ENCODE measurements at places on chromosomes 2 and 18.

DNA sequence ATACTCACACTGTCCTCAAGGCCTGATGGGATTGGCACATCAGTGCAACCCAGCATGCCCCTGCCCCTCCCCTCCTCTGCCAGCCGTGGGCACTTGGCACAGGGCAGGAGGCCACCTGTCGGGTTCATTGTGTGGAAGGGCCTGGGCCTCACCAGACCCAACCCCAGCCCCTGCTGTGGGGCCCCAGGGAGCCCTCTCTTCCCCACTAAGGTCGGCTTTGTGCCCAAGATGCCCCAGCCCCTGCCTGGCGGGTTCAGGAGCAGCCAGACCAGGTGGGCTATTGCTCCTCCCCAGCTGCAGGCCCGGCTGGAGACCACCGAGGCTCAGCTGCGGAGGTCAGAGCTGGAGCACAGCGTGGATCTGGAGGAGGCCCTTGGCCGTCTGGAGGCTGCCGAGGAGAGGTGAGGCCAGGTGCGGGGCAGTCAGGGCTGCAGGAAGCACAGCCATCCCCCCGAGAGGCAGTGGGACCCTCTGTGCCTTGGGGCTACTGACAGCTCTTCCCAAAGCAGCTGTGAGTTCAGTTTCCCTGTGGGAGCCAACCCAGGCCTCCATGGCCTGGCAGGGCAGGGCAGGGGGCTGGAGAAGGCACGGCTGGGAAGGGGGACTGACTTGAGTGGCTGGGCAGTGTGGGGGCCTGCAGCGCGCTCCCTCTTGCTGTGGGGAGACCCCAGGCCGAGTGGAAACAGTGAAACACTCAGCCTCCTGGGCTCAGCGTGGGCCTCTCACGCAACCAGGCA lies 16.3 kb downstream of the CROCC2 start:
- DNase-seq = no peak

- DNase-seq = no peak
Measured at GRCh38 chr2:26877276-26877675, 29.3 kb downstream of the DPYSL5 start.

- DNase-seq = no peak
Measured at GRCh38 chr2:8539743-8540551, 141.9 kb upstream of the ID2 start.

GRCh38 chr2:170098626-170099312 lies 79.2 kb upstream of the MYO3B start:
- no peak for DNase-seq

GRCh38 chr2:46010925-46011490 lies 286.2 kb upstream of the EPAS1 start:
- DNase-seq = no peak

GRCh38 chr2:8848328-8849100 lies 11.1 kb upstream of the KIDINS220 start:
- DNase-seq = no peak

DNA sequence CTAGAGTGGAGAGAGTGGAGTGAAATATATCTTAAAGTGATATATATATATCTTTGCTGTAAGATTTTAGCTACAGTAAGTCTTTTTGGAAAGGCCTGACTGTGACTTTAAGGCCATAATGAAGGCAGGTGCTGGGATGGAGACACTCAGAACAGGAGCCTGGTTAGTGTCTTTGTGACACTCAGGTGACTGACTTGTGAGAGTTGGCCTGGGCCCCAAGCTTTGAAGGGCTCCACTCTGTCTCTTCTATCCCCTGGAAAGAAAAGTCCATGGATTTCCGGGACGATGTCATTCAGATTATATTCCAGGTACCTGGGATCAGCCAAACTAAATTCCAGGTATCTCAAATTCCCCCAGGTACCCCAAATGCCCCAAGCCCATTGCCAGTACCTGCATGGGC lies 276.6 kb downstream of the PDE11A start:
- DNase-seq = no peak

GRCh38 chr2:105117565-105117964 lies 79.7 kb downstream of the MRPS9 start:
- DNase-seq = no peak

DNA sequence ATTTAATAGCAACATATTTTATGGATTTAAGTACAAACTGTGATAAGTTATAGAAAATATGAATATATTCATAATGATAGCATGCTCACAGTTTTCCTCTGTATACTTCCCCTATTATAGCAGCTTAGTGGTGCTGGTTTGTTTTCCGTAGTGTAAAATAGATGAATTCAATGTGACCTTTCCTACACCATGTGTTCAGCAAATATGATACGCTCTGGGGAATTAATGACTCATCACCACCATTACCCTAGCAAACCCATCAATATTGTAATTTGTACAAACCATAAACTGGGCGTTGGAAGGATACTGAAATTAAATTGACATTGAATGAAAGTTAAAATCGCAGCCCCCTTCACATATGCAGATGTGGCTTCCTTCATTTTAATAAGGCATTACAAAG lies 58.7 kb upstream of the CDH19 start:
- no peak for DNase-seq

DNA sequence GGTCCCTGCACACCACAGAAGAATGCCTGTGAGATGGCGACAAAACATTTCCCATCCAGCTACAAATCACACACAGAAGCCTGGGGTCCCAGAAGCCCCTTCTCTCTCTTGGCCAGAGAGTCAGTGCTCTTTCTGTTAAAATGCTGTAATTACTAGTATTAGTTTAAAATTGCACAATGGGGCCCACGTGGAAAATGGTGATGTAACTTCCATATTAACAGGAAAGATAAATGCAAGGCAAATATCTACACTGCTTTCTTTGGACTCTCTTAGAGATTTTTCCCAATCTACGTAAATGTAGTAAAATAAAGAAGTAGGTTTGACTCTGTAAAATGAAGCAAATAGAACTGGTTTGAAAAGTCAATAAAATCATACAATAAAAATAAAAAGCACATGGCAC lies 113.9 kb upstream of the TFCP2L1 start:
- no peak for DNase-seq

- DNase-seq = no peak
Measured at GRCh38 chr18:22439447-22439846, 21.7 kb upstream of the CTAGE1 start.

- no peak for DNase-seq
Measured at GRCh38 chr2:1559589-1560175, 146.4 kb downstream of the TPO start.

DNA sequence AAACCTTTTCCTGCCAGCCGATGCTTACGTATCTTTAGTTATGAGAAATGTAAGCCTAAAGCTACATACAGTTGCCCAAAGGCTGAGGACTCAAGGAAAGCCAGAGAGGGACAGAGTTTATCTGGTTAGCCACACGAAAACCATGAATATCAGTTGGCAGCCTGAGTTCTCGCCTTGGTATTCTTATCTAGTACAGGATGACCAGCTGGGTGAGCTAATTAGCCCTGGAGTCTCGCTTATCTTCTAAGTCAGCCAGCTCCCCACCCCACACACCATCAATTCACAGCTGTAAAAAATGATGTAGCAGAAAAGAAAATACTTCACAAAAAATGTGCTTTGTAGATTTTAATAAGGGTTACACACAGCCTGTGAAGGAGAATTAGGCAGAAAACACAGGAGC lies 617.5 kb upstream of the SOX11 start:
- no peak for DNase-seq

DNA sequence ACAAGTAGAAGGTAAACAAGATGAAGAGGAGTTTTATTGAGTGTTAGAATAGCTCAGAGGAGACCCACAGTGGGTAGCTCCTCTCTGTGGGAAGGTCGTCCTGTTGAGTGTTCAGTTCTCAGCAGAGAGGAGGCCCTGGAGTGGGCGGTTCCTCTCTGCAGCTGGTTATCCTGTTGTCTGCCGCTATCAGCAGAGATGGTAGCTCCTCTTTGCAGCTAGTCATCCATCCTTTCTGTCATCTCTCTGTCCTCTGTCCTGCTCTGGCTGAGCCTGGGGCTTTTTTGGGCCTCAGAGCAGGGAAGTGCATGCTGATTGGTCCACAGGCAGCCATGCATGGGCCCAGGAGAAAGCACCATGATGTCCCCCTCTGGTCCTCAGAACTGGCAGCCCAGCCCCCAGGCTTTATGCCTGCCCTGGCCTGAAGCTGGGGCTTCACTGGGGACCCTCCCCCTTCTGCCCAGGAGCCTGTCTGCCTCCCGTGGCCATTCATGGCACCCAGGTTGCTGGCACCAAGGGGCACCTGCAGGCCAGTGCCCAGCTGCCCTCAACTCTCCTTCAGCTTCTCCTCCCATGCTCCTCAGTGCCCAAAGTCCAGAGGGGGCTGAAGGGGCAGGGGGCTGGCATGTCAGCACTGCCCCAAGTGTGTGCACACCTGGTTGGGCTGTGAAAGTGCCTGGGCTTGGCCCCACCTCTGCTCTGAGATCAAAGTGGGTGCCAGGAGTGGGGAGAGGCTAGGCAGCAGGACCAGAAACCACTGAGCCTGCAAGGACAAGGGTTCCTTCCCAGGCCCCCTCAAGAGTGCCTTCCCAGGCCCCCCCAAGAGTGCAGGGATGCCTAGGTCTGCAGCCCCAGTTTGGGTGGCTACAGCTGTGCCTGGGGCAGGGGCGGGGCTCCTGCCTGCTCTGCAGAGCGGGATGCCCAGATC lies 98.7 kb downstream of the TWIST2 start:
- DNase-seq = no peak

GRCh38 chr2:236054125-236054524 lies 114.1 kb downstream of the GBX2 start:
- DNase-seq = no peak

GRCh38 chr2:223967981-223968380 lies 10.7 kb downstream of the MRPL44 start:
- no peak for DNase-seq

DNA sequence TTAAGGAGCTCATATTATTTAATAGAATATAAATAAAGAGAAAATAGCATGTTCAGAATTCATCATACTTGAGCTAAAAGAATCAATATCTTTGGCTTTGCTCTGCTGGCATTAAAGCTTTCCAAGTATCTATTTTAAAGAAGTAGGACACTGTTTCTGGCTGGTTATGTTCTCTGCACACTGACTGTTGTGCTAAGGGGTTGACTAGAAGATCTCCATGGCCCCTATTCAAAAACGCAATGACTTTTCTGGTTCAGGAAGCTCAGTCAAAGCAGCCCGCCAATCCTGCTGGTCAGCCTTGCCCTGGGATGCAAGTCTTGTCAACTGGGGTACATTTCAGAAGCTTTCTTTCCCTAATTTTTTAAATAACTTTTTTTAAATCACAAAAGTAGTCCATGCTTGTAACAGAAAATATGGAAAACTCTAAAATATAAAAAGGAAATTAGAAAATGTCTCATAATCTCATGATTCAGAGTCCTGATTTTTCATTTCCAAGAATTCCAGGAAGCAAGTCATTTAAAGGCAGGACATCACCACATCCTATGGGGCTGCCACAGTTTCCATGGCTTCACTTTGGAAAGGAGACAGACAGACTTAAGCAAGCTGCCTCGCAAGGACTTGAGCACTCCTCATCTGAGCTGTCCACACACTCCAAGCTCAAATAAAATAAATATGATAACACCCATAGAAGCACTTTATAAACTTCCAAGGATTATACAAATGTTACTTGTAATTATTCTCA lies 195.1 kb downstream of the TXNL1 start:
- no peak for DNase-seq

- no peak for DNase-seq
Measured at GRCh38 chr2:137228566-137228965, 463.2 kb downstream of the THSD7B start.

GRCh38 chr2:200270732-200271131 lies 35.8 kb upstream of the SPATS2L start:
- DNase-seq = no peak

DNA sequence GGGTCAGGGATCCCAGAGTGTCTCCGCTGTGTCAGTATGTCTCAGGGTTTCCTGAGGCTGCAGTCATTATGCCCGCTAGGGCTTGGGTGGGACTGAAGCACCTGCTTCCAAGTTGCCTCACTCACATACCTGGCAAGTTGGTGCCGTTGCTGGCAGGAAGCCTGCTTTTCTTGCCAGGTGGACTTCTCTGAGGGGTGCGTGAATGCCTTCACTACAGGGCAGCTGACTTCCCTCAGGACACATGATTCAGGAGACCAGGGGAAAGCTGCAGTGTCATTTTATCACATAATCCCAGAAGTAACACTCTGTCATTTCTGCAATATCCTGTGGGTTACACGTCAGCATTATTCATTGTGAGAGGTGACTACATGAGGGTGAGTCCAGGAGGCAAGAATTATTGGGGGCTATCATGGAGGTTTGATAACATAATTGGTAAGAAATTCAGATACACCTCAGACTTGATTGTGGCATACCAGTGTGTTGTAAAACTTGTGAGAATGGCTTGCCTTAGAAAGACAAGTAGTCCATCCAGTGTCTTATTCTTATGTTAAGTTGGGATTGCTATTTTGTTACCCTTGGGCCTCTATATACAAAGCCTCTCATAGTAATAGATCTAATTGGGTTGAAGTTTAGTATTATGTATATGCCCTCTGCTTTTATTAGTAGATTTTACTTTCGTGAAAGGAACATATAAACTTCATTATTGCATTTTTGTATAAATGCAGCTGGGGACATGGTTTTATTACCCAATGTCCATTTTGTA lies 44.1 kb downstream of the NEDD4L start:
- no peak for DNase-seq

GRCh38 chr2:136117391-136117841 lies 533 bp downstream of the CXCR4 start:
- no peak for DNase-seq

- no peak for DNase-seq
Measured at GRCh38 chr2:111201214-111201613, 80.5 kb downstream of the BCL2L11 start.

Measured in hypothalamus (tissue), 51 donors.